ENCODE measurements at places on chromosomes 4 and X. TPM values are rescaled to one million over a fixed set of nuclear protein-coding genes. Genes with fewer than 3 reads are reported as not detected.

Gene REELD1
- total RNA-seq = not detected

GRCh38 chr4:94934201-94934600 is 176.4 kb downstream of the BMPR1B start:
- DNase-seq = no peak

DNA sequence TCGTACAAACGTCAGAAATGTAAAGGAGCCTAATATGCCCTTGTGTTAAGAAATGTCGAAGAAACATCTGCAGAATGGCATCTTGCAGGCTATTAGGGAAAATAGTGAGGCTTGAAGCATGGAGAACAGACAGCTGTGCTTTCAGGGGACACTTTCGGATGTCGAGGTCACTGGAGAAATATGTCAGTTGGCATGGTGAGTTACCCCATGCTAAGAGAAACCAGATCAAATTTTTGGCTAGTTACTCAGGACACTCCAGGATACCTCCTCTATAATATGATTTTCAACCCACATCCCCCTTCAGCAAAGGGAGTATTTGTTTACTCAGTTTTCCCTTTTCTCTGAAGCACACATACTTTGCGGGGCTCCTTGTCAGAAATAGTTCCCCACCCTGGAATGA is 171.4 kb downstream of the GPC3 start:
- DNase-seq = no peak

GRCh38 chrX:49184294-49185281 is 1.6 kb downstream of the PRICKLE3 start:
- DNase-seq = peak; percentile 49

DNA sequence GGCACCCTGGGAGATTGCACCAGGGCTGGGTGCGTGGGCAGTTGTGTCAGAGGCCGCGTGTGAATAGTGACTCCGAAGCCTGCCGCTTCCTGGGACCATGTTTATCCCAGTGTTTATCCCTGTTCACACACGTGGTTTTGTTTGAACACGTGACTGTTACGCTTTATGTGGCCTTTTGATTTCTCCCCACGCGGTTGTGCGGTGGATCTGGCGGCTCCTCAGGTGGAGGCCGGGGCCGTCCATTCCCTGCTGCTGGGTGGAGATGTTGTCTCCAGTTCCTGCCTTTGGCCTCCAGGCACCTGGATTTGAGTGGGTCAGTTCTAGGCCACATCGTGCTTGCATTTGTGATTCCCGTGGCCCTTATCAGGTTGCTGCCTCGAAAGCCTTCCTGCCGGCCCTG is 35.1 kb downstream of the NELFA start:
- no peak for DNase-seq

Gene MTHFD2L
- 48.0 TPM for total RNA-seq

GRCh38 chr4:89284020-89284424 is 23.6 kb downstream of the GPRIN3 start:
- DNase-seq = no peak

DNA sequence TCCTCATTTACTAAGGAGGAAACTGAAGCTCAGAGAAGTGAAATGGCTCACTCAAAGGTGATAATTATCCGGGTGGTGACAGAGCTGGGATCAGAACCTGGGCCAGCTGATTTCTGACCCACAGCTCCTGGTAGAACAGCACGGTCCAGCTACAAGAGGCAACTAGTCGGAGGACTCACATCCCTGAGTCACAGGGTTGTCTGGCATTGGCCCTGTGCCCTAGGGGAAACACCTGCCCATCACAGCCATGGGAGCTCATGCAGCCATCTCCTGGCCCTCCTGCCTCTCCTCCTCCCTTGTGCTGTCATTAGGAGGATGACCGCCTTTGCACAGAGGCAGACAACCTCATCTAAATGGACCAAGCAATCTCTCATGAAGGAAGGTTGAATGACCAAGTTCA is 115.2 kb upstream of the TSPAN5 start:
- no peak for DNase-seq

- no peak for DNase-seq
Measured at GRCh38 chr4:132564920-132565319, 584.2 kb upstream of the PCDH10 start.

Data from occipital lobe (tissue), 3 donors.